ENCODE measurements at places on chromosomes 7 and 10.

GRCh38 chr7:15750727-15751126, 64.2 kb upstream of the MEOX2 start:
- DNase-seq: no peak

GRCh38 chr10:122649903-122650302, 49.7 kb downstream of the C10orf120 start:
- no peak for DNase-seq

DNA sequence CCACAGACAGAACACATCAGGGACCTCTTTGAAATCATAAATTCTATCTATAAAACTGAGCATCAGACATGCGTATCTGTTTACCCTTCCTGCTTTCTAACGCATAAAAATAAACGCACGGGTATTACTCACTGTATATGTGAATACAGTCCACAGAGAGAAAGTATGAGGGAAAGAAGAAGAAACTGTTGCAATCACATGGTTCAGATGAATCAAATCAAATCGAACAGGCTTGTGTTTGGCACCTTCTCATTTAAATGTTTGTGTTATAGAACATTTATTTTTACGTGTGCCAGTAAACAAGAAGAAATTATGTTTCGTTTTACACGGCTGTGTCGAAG, 322.0 kb downstream of the FRMD4A start:
- no peak for DNase-seq

DNA sequence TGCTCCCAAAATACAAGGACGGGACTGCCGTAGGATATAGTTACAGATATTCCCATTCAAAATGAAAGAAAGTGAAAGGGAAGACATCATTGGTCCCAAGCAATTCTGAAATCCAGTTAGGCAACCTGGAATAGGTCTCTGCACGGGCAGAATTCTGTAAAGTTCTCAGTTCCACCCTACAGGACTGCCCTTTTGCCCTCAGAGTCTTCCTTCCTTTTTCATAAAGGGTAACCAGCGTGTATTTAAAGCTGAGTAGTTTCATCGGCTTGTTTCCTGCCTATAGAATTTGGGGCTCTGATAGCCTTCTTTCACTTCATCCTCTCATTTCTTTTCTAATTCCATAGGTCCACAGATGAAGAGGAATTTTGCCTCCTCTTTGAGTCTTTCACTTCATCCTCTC, 20.0 kb downstream of the COPG2 start:
- no peak for DNase-seq

- no peak for DNase-seq
Measured at GRCh38 chr7:115417662-115418061, 495.8 kb downstream of the MDFIC start.

GRCh38 chr10:119677126-119677525, 25.9 kb downstream of the BAG3 start:
- no peak for DNase-seq

Measured in stimulated activated CD4-positive, alpha-beta T cell treated with anti-CD3 and anti-CD28 coated beads, Interleukin-15, amount 100 ng/mL, for 1 hour (primary cell).